ENCODE measurements at places on chromosomes 2 and 18.

- DNase-seq: no peak
These were observed 169.2 kb downstream of the ZFP36L2 start for GRCh38 chr2:43057026-43057741.

GRCh38 chr2:29687121-29687520 is 234.3 kb downstream of the ALK start:
- no peak for DNase-seq

DNA sequence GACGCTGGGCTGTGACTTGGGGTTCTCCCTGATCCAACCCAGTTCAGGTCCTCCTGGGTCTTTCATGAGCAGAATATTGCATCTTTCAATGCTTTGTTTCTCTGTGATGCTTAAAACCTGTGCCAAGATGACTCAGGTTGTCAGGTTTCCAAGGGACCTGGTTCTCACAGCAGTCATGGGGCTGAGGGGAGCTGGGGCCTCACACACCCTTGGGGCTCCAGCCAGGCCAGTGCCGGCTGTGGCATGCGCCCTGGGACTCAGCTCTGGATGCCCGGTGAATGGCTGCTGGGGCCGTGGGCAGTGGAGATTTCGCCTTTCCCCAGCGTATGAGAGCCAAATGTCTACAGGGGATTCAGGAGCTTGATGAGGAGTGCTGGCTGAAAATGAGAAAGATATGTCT is 29.6 kb downstream of the EDAR start:
- DNase-seq: no peak

DNA sequence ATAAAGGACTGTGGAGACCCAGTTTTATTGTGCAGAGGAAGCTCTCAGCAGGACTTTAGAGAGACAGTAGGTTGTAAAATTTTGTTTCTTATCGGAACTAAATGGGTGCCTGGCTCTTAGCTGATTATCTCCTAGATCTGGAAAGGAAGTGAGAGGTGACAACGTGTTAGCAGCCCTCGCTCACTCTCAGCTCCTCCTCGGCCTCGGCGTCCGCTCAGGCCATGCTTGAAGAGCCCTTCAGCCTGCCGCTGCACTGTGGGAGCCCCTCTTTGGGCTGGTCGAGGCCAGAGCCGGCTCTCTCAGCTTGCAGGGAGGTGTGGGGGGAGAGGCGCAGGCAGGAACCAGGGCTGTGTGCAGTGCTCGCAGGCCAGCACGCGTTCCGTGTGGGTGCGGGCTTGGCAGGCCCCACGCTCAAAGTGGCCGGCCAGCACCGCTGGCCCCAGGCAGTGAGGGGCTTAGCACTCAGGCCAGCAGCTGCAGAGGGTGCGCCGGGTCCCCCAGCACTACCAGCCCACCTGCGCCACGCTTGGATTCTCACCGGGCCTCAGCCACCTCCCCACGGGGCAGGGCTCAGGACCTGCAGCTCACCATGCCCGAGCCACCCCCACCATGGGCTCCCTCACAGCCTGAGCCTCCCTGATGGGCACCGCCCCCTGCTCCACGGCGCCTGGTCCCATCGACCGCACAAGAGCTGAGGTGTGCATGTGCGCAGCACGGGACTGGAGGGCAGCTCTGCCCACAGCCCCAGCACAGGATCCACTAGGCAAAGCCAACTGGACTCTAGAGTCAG is 4.6 kb upstream of the MFF start:
- DNase-seq: no peak

DNA sequence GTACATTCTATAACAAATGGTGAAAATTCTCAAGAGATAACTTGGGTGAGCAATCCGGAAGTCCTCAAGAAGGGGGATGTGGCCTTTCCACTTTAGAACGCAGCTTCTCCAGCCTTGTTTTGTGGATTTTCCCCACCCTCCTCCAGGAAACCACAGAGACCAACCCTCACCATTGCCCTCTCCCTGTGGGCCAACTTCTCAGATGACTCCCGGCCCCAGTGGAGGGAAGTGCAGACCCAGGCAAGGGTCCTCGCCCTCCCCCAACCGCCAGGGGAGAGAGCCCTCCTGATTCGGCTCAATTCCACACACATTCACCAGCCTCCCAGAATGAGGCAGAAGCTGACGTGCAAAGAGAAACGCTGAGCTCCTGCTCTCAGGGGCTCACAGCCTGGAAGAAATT is 277.2 kb downstream of the EIPR1 start:
- no peak for DNase-seq

DNA sequence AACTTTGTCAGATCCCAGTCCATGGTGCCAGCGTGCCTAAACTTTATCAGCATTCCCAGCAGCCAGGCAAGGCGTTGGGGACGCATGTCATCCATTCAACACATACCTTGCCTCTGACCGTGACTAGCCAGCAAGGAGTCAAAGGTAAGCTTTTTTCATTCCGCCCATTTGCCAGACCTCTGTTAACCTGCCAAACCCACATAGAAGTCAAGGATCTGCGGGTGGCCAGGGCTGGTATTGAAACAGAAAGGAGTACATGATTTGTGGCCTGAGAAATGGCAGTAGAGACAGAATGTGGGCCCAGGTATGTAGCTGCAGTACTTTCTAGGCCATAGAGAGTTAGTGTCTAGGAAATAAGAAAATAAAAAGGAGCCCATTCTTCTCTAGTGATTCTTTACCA is 240.2 kb downstream of the LTBP1 start:
- no peak for DNase-seq

- no peak for DNase-seq
These were observed 69.8 kb downstream of the CCBE1 start for GRCh38 chr18:59627414-59627813.

DNA sequence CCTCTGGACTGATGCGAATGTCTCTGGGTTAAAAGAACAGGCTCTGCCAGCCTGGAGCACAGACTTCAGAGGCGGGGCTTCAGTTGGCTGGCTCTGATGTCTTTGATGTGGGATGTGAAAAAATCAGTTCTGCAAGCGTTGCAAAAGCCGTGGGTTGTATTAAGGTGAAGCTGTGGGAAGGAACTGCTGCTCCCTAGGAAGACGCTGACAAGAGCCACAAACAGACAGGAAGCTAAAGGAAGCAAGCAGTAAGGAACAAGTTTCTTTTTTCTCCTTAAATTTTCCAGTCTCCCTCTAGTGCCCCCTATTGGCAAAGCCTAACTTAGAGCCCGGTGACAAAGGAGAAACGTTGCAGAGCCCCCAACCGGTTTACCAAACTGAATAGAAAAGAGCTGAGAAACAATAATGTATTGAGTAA is 239.0 kb downstream of the CCDC178 start:
- no peak for DNase-seq

GRCh38 chr2:224109751-224110150 is 70.7 kb upstream of the SERPINE2 start:
- no peak for DNase-seq
